Breast epithelium (tissue), 4 donors: ENCODE measurements at places on chromosomes 4 and X.

GRCh38 chr4:84866295-84866694 is 100.2 kb downstream of the WDFY3 start:
- H3K36me3 ChIP-seq, result no peaks in the 10 kb centered on the region
- no peaks in the 10 kb centered on the region for H3K4me1 ChIP-seq
- H3K27me3 ChIP-seq, result no peaks in the 10 kb centered on the region
- no peak overlapping the region for H3K4me3 ChIP-seq
- no peak for DNase-seq

DNA sequence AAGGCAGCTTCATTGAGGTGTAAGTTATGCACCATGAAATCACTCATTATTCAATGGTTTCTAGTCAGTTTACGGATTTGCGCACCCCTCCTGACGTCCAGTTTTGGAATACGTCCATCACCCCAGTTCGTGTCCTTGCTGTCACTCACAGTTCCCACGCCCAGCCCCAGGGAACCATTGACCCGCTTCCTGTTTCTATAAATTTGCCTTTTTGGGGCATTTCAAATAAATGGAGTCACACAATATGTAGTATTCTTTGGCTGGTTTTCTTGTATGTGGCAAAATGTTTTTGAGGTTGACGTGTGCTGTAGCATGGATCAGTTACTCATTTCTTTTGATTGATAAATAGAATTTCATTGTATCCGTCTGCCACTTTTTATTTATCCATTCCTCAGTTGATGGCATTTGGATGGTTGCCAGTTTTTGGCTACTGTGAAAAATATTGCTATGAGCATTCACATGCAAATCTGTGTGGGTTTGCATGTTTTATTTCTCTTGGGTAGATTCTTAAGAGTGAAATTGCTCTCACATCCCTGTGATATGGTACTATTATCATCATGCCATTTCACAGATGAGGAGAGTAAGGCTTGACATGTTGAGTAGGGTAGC is 18.4 kb upstream of the SORCS2 start:
- no peak for DNase-seq
- H3K4me1 ChIP-seq, result no peaks in the 10 kb centered on the region
- H3K27me3 ChIP-seq, result no peaks in the 10 kb centered on the region
- no peaks in the 10 kb centered on the region for H3K36me3 ChIP-seq
- no peak overlapping the region for H3K4me3 ChIP-seq

GRCh38 chr4:98998551-98998950 is 3.0 kb downstream of the METAP1 start:
- no peaks in the 10 kb centered on the region for H3K27me3 ChIP-seq
- H3K27ac ChIP-seq, result no peak overlapping the region
- H3K4me1 ChIP-seq, result no peaks in the 10 kb centered on the region
- no peak overlapping the region for H3K4me3 ChIP-seq
- no peak for DNase-seq

DNA sequence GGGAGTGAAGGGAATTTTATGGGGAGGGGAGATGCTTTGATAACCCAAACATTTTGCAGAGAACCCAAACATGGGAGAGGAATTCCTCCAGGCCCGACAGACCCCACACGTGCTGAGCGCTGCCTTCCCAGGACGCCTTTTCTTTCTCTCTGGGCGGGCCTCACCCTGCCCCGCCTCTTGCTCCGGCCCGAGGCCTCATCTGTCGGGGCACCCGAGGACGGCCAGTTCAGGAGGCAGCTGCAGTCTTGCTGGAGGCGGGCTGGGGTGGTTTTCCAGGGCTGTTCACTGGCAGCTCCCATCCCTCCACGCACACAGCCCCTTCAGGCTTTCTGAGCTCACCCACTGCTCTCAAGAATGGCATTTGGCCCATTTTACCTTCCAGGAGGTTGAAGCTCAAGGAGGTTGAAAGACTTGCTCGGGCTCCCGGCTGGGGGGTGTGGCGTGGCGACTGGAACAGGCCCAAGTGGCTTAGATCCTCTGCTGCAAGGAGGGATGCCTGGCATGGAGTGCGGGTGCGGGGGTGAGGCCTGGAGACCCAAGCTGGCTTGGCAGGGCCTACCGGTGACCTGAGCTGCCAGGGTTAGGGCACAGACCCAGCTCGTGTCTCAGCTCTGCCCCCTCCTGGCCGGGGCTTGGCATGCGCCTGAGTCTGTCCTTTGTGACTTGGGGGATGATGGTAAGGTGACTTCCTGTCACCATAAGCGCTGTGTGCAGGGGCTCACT is 99.2 kb downstream of the PSAPL1 start:
- H3K4me1 ChIP-seq, result no peaks in the 10 kb centered on the region
- H3K4me3 ChIP-seq, result no peak overlapping the region
- peak overlapping the region; percentile 57 for H3K27ac ChIP-seq
- peak; percentile 88 for DNase-seq
- no peaks in the 10 kb centered on the region for H3K36me3 ChIP-seq

DNA sequence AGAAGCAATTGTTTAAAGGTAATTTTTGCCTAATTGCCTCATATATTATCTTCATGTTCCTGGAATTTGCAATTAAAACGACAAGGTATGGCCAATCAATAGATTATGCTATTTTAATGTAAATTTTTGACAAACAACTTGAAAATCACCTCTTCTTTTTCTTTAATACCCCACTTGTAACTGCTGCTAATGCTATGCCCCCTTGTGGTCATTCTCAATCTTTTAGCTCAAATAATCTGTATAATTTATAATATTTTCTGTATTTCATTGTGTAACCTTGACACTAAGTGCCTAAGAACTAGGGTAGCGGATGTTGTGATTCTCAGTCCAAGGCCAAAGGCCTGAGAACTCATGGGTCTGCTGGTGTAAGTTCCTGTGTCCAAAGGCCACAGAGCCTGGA is 831.7 kb upstream of the POU3F4 start:
- H3K27me3 ChIP-seq, result no peaks in the 10 kb centered on the region
- H3K4me1 ChIP-seq, result no peaks in the 10 kb centered on the region
- no peak overlapping the region for H3K4me3 ChIP-seq
- no peak for DNase-seq
- no peaks in the 10 kb centered on the region for H3K36me3 ChIP-seq

DNA sequence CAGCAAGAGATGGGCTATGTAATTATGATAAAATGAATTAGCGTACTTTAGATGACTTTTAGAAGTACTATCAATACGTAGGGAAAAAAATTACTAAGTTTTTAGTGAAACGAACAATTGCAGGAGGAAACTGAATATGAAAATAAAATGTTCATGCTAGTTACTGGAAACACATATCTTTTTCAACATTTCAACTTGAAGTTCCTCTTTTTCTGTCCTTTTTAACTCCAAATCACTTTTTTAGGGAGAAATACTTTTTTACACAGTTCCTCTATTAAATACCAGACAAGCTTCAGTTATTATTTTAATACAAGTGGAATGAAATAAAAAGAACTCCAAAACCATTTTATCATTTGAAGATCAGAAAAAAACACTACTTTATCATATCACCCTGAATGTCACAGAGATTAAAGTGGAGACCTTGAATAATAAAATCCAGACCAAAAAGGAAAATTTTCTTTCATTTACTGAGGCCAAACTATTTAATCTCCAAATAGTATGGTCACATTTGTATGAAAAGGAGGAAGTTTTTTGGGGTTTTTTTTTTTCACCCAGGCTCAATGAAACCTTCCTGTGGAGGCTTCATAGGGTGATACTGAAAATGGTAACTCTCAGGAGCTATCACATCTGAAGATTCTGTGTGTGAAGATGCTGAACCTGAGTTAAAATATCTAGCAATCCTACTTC is 306.2 kb downstream of the INPP4B start:
- DNase-seq, result no peak
- no peaks in the 10 kb centered on the region for H3K4me1 ChIP-seq

- no peak overlapping the region for H3K27ac ChIP-seq
- no peaks in the 10 kb centered on the region for H3K36me3 ChIP-seq
- H3K27me3 ChIP-seq, result no peaks in the 10 kb centered on the region
- no peak overlapping the region for H3K4me3 ChIP-seq
- H3K4me1 ChIP-seq, result no peaks in the 10 kb centered on the region
- no peak for DNase-seq
Measured at GRCh38 chr4:185134307-185134869, 8.7 kb upstream of the SLC25A4 start.

GRCh38 chr4:56803471-56803870 is 18.0 kb downstream of the SPINK2 start:
- H3K27ac ChIP-seq, result no peak overlapping the region
- DNase-seq, result no peak
- H3K4me1 ChIP-seq, result no peaks in the 10 kb centered on the region
- H3K36me3 ChIP-seq, result no peaks in the 10 kb centered on the region
- H3K4me3 ChIP-seq, result no peak overlapping the region

- no peak overlapping the region for H3K4me3 ChIP-seq
- no peak for DNase-seq
- H3K27ac ChIP-seq, result peak overlapping the region; percentile 49
- no peaks in the 10 kb centered on the region for H3K27me3 ChIP-seq
Measured at GRCh38 chr4:98480535-98480934, 177.9 kb downstream of the TSPAN5 start.

- no peaks in the 10 kb centered on the region for H3K4me1 ChIP-seq
- no peaks in the 10 kb centered on the region for H3K27me3 ChIP-seq
- DNase-seq, result no peak
- no peaks in the 10 kb centered on the region for H3K36me3 ChIP-seq
Measured at GRCh38 chr4:115325836-115326235, 212.4 kb upstream of the NDST4 start.

- H3K27ac ChIP-seq, result no peak overlapping the region
- no peaks in the 10 kb centered on the region for H3K4me1 ChIP-seq
- H3K36me3 ChIP-seq, result no peaks in the 10 kb centered on the region
- H3K27me3 ChIP-seq, result no peaks in the 10 kb centered on the region
Measured at GRCh38 chr4:3712112-3712805, 53.9 kb upstream of the ADRA2C start.

GRCh38 chrX:145502670-145503069 is 255.4 kb downstream of the SPANXN1 start:
- H3K27ac ChIP-seq, result no peak overlapping the region
- no peak overlapping the region for H3K4me3 ChIP-seq
- H3K27me3 ChIP-seq, result no peaks in the 10 kb centered on the region
- H3K4me1 ChIP-seq, result no peaks in the 10 kb centered on the region
- H3K36me3 ChIP-seq, result no peaks in the 10 kb centered on the region
- DNase-seq, result no peak

DNA sequence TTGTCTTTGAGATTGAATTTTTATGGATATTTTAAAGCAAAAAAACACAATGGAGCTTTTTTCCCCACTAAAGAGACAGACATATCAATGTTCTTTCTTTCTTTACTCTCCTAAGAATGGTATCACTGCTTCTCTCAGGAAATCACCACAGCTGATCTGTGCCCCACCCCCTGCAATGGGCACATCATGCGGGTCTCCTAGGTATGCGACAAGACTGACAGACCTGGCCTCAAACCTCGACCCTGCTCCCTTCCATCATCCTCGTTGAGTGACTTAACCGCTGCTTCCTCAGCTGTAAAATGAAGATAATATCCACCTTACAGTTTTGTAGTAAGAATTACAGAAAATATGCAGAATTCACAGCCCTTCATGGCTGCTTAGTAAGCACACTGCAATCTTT is 58.3 kb downstream of the LEF1 start:
- H3K27ac ChIP-seq, result no peak overlapping the region
- DNase-seq, result no peak
- no peaks in the 10 kb centered on the region for H3K36me3 ChIP-seq
- H3K4me1 ChIP-seq, result no peaks in the 10 kb centered on the region
- H3K27me3 ChIP-seq, result no peaks in the 10 kb centered on the region
- H3K4me3 ChIP-seq, result no peak overlapping the region

DNA sequence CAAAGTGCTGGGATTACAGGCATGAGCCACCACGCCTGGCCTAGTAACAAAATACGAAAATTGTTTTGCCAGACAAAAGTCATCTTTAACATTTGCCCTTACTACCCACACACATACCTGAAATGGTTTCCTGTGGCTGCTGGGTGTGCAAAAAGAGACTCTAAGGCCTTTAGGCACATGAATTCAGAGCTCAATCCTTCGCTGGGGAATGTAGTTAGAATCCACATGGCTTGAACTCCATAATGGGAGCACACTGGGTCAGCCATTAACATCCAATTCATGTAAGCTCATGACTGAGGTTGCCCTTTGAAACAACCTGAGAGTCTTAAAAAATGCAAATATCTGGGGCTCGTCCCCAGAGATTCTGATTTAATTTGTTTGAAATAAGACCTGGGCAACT is 87.8 kb downstream of the HPGD start:
- H3K27ac ChIP-seq, result no peak overlapping the region
- H3K36me3 ChIP-seq, result no peaks in the 10 kb centered on the region
- DNase-seq, result no peak
- no peaks in the 10 kb centered on the region for H3K27me3 ChIP-seq
- H3K4me1 ChIP-seq, result no peaks in the 10 kb centered on the region

DNA sequence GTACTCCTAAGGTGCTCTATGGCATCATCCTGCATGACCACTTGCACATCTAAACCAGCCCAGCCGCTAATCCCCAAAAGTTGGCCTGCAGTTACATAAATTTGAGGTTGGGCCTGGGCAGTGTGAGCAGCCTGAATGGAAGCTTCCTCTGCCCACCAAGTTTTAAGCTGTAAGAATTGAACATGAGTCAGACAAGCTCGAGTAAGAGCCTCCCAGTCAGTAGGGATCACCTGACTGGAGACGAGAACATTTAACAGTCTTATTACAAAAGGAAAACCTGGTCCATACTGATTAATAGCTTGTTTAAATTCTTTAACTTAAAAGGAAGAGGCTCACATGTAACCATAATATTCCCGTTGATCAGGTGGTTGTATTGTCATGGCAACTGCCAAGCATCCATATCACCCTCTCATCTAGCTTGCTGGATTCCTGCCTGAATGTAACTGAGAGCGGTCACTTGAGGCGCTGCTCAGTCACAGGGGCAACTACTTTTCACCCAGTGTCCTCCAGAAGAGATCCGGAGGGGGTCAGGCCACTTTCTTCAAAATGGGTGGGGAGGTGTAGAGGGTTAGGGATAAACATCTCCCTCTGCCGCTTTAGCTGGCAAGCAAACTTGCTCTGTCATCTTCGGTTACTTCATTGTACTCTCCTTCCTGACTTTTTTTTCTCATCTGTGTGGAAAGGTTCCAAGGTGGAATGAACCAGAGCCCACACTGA is 56.6 kb upstream of the WDR1 start:
- H3K27ac ChIP-seq, result peak overlapping the region; percentile 78
- no peaks in the 10 kb centered on the region for H3K27me3 ChIP-seq
- no peak overlapping the region for H3K4me3 ChIP-seq
- H3K4me1 ChIP-seq, result no peaks in the 10 kb centered on the region

- no peaks in the 10 kb centered on the region for H3K4me1 ChIP-seq
- no peak for DNase-seq
- peak overlapping the region; percentile 70 for H3K4me3 ChIP-seq
- H3K27ac ChIP-seq, result no peak overlapping the region
- no peaks in the 10 kb centered on the region for H3K36me3 ChIP-seq
- H3K27me3 ChIP-seq, result peaks cover 3% of the 10 kb centered on the region
Measured at GRCh38 chr4:110621328-110621812, 1.5 kb downstream of the PITX2 start.

- H3K4me1 ChIP-seq, result no peaks in the 10 kb centered on the region
- H3K4me3 ChIP-seq, result no peak overlapping the region
Measured at GRCh38 chr4:84220990-84221389, 278.1 kb downstream of the NKX6-1 start.

GRCh38 chrX:17098516-17099247 is 152.2 kb downstream of the REPS2 start:
- no peak overlapping the region for H3K27ac ChIP-seq
- no peaks in the 10 kb centered on the region for H3K36me3 ChIP-seq
- no peak for DNase-seq
- H3K4me1 ChIP-seq, result no peaks in the 10 kb centered on the region
- peaks cover 15% of the 10 kb centered on the region for H3K27me3 ChIP-seq
- no peak overlapping the region for H3K4me3 ChIP-seq

GRCh38 chrX:118116713-118117550 is at the start of gene KLHL13:
Gene KLHL13, minus strand, starts transcription at chrX:118116810. Its CDS starts 88,337 bp downstream, at chrX:118028473.
- H3K4me3 ChIP-seq, result peak within 1 kb of the TSS; percentile 82
- peak; percentile 30 for DNase-seq
- no peaks in the 10 kb centered on the region for H3K27me3 ChIP-seq
- no peaks in the 10 kb centered on the region for H3K36me3 ChIP-seq
